ENCODE measurements at places on chromosomes 3 and 15.

DNA sequence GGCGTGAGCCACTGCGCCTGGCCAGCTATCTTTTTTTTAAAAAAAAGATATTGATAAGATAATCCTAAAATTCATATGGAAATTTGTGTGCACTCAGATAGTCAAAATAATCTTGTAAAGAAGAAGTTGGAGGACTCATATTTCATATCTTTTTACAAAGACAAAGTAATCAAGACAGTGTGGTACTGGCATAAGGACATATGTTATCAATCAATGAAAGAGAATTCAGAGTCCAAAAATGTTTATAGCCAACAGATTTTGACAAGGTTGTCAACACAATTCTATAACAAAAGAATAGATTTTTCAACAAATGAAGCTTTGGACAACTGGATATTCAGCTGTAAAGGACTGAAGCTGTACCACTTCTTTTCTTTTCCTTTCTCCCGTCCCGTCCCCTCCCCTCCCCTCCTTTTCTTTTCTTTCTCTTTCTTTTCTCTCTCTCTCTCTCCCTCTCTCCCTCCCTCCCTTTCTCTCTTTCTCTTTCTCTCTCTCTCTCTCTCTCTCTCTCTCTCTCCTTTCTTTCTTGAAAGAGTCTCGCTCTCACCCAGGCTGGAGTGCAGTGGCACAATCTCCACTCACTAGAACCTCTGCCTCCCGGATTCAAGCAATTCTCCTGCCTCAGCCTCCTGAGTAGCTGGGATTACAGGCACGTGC is 126.8 kb downstream of the GSK3B start:
- no peak for DNase-seq

GRCh38 chr3:76490064-76490463 is 549.8 kb upstream of the ROBO2 start:
- DNase-seq: no peak

- DNase-seq: peak; percentile 31
Measured at GRCh38 chr3:71956716-71957115, 171.8 kb upstream of the PROK2 start.

DNA sequence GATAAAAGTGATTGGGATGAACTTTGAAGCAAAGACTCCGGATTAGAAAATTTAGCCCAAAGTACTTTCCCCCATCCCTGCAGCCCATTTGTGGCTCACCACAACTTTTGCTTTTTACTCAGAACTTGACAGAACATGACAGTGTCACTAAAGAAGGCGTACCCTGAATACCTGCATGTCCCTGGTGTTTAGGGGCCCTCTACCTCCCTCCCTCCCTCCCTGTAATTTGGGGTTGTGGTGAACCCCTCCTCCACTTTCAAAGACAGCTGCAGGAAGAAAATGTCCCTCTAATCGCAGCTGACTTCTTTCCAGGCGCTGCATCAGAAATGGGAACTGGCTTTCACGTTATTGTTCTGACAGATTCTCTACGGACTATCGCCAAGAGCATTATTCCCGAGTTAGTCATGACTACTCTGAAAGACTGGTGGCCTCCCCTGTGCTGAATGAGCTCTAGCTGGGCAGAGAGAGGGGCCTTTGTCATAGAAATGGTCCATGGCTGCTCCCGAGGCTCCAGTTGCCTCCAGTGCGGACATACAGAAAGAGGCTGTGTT is 93.2 kb upstream of the ARHGEF3 start:
- DNase-seq: peak; percentile 25

DNA sequence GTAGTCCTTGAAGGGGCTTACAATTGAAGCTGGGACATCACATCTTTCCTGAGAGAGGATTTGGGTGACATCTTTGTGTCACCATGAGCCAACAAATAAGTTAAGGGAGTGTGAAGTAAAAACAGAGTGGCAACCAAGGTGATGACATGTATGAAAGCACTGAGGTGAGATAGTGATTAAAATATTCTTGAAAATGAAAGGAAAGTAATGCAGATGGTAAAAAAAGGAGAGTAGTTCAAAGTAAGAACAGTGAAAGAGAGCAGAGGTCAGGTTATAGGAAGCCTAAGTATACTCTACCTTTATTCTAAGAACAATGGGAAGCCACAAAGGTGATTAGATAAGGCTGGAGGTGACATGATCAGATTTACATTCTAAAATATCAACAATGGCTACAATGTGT is 486.1 kb downstream of the DIPK2A start:
- no peak for DNase-seq

GRCh38 chr15:66154581-66154980 is 99.0 kb downstream of the MEGF11 start:
- no peak for DNase-seq

- DNase-seq: peak; percentile 92
Measured at GRCh38 chr3:108062051-108062450, 28.8 kb downstream of the CD47 start.

DNA sequence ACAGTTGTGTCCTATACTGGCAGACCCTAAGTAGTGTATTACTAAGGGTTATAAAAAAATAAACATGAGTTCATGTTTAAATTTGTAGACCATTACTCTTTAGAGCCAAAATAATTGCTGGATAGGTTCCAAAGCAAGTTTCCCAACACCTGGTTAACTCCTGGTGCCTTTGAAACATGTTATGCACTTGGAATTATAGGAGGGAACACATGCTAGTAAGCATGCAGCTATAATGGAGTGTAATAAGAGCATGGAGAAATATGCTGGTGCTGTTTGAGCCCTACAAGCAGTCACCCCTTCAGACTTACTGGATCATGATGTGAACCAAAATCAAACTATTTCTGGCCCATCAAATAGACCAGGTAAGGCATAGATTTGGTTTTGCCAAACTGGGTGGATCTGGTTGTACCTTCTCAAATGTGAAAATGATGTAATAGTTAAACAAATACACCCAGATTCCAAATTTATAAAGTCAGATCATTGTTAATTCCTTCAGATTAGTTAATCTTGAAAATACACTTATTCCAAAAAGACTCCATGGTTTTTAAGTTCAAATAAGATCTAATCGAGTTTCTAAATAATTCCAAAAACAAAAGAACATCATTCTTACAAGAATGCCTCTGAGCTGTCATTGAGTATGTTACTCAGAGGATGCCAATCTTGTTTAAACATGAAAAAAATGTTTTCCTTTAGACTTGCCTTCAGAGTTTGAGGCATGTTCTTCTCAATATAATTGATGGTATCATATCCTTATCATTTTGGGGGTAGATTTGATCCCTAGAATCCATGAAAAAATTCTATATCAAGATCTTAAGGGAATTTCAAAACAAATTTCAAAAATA is 69.3 kb downstream of the LRRC28 start:
- DNase-seq: no peak

DNA sequence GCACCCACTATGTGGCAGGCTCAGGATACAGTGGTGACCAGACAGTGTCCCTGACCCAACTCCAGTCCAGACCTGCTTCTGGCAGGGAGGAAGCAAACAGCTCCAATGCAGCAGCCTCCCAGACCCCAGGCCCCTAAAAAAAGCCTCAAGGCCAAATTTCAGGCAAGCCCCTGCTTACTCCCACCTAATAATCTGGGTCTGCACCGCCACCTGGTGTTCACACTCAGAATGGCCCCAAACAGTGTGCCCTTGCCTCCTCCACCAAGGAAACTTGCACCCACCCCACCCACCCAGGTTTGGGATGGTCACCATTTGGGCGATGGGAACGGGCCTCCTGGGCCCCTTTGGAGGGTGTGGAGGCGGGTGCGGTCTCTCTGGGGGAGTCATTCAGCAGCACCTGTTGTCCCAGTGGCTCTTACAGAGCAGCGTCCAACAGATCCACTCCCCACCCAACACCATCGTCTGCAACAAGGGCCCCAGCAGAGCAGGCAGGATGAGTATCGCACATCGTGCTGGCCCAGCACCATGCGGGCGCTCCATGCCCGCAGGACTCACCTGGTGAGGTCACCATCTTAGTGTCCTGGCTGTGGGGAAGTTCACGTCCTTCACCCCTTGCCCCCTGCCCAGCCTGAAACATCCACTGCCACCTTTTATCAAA is 17.3 kb downstream of the C3orf18 start:
- peak; percentile 51 for DNase-seq

DNA sequence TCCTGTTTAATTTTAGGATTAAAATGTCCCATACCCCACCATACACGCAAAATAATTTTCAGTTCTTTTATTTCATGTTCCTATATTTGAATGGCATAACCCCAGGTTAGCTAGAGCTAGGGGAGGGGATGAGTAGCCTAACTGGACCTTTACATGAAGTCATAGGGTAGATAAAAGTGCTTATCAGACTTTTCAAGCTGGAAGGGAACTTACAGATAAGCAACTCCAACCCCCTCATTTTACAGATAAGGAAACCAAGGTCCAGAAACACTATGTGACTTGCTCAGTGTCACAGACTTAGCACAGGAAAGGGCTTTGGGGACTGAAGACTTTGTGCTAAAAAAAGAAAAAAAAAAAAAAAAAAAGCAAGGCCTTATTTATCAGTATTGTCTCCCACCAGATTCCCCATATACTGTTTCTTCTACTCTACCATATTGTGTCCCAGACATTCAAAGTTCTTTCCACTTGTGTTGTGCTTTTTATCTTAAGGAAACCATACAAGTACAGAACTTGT is 10.6 kb upstream of the TNIK start:
- DNase-seq: no peak

DNA sequence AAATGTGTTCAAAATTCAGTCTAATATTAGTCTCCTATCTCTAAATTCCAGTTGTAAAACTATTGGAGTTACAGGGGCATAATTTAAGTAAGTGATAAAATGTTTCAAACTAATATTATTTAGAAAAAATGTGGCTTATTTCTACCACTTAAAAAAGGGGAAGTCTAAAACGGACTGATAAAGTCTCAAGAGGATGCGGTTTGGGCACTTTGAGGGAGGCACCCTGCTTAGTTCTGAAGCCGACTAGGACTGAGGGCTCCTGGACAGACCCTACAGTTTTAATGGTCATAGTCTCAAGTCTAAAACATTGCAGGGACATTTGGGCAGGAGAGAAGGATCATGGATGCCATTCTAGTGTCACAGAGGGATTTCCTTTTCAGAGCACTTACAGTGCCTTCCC is 566.3 kb downstream of the NR2F2 start:
- no peak for DNase-seq

DNA sequence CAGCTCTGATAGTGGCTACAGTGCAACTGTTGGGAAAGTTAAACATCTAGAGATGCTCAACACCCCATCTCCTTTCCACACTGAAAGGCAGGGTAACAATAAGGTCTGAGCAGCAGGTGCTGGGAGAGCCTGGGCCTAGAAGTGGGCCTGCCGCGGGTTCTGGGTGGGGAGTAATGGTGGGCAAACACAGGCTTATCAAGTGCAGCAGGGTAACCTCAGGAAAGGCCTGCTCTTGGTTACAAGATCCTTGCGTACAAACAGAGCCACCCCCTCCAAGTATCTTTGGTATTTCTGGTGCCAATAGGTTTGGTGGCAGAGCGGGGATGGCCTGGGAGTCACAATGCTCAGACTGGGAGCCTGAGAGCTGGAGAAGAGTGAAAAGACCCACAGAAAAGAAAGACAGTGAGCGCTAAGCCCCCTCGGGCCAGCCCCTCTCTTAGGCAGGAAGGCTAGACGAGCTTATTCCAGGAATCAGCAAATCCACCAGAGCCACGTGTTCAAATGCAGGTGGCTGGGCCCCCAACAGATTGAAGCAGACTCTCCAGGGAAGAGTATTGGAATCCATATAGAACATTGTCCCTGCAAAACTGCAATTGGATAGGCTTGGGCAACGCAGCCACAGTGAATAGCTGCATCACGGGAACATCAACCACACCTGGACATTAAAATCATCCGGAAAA is 2.7 kb downstream of the IQSEC1 start:
- DNase-seq: no peak

- no peak for DNase-seq
Measured at GRCh38 chr3:107704477-107704876, 181.7 kb downstream of the BBX start.

- no peak for DNase-seq
Measured at GRCh38 chr15:70503798-70504298, 259.5 kb downstream of the UACA start.

- DNase-seq: no peak
Measured at GRCh38 chr3:37683321-37683720, 178.4 kb upstream of the CTDSPL start.

Data from inflammatory macrophage (primary cell).